ENCODE measurements at places on chromosomes 4 and X. TPM values are rescaled to one million over a fixed set of nuclear protein-coding genes. Genes with fewer than 3 reads are reported as not detected.

LPAR4 gene
- total RNA-seq, result not detected

DUSP21 gene
- not detected for total RNA-seq

INTS12 gene
- total RNA-seq, result 29.8 TPM

HPGDS gene
- not detected for total RNA-seq

PLXNB3 gene
- total RNA-seq, result 24.6 TPM

CWH43 gene
- total RNA-seq, result 0.50 TPM

MID1 gene
- 14.3 TPM for total RNA-seq

GNL3L gene
- 42.3 TPM for total RNA-seq

- DNase-seq, result no peak
Measured at GRCh38 chrX:47566841-47567240, 5.8 kb downstream of the ARAF start.

DNA sequence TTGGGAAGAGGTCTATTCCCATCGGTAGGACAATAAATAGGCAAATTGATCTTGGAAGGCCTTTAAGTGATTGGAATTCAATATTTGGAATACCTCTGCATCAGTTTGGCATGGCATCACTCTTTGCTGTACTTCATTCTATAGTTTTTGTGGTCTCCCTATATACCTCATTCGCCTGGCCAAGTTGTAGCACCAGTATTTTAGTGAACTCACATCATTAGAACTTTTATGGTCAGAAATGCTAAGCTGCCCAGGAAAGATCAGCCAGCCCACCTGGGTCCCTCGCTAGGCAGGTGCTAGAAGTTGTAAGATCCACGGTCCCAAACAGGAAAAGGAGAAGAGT lies 40.3 kb downstream of the ZCCHC13 start:
- DNase-seq, result no peak

DNA sequence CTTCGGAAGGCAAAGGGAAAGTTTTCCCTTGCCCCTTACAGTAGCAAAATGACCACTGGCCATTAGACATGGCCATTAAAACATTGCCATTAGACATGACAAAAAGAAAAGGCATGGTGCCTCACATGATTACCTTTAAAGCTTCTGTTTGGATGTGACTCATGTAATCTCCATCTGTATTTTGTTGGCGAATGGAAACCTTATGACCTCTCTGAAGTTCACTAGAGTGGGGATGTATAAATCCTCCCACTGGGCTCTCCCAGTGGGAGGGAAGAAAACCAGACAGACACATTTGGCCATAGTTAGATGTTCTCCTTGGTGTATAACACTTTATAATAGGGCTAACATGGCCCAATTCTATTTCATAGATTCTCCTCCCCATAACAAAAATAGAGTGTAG lies 152.6 kb downstream of the MAGEB17 start:
- DNase-seq, result no peak

GRCh38 chrX:46234775-46235174 lies 310.4 kb downstream of the ZNF674 start:
- no peak for DNase-seq

- no peak for DNase-seq
Measured at GRCh38 chr4:112289407-112290253, 3.9 kb upstream of the TIFA start.

DNA sequence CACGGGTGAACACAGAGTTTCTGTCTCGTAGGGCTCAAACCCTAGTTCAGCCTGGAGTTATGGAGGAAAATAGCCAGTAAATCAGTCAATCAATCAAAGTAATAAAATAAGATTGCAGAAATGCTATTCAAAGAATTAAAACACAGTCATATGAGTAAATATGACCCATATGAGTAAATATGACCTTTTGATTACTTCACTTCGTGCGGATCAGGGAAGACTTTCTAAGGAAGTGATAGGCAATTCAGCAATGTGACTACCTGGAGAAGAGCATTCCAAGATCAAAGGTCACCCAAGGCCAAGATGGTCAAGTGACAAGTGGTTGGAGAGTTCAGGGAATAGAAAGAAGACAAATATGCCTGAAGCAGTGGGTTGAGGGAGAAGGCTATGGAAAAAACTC lies 722.6 kb downstream of the ADGRL3 start:
- no peak for DNase-seq

GRCh38 chr4:153634738-153635353 lies 49.2 kb upstream of the TLR2 start:
- DNase-seq, result no peak

DNA sequence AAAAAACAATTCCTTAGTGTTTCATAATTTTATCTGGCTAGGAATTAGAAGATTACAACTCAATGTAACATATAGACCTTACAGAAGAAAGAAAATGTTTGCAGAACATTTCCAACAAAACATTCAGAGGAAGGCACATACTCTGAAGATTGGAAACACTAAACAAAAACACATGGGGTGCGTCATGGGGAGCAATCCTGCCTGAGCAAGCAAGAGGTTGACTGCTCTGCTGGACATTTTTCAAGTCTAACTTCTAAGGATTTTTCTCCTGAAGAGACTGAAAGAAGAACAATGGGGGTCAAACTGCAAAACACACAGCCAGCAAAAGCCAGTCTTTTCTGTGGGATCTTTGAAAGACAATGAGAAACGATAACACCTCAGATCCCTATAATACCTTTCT lies 182.8 kb downstream of the GUCY2F start:
- DNase-seq, result no peak

DNA sequence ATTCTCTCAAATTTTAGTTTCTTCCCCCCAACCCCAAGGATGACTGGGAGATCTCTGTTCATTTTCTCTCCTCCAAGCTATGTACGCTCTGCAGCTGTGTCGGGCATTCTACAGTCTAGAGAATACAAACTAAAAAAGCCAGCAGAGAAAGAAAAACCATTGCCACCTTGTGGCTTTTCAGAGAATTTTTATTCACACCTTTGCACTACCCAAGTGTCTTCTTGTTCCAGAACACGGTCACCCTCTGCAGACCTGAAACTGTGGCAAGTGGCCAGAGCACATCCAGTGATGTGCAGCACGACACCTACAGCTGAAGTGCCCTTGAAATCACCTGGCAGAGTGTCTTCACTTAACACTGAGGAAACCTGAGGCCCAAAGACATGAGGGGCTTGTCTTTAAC lies 68.6 kb downstream of the CHST7 start:
- DNase-seq, result peak; percentile 12

DNA sequence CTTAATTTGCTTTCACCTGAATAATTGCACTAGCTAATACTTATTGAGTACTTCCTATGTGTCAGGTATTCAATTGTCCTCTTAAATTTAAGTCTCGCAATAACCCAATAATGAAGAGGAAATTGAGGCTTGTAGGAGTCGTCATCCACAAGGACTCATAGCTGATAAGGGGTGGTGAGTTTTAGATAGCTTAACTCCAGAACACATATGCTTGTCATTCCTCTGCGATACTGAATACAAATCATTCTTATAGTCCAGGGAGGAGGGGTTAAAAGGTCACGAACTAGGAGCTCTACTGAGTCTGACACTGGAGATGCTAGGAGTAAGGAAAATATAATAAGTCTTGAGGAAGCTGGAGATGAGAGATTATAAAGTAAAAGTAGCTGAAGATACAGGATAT lies 1.4 kb upstream of the PACRGL start:
- no peak for DNase-seq

GRCh38 chr4:88573995-88574394 lies 18.3 kb upstream of the HERC3 start:
- no peak for DNase-seq

DNA sequence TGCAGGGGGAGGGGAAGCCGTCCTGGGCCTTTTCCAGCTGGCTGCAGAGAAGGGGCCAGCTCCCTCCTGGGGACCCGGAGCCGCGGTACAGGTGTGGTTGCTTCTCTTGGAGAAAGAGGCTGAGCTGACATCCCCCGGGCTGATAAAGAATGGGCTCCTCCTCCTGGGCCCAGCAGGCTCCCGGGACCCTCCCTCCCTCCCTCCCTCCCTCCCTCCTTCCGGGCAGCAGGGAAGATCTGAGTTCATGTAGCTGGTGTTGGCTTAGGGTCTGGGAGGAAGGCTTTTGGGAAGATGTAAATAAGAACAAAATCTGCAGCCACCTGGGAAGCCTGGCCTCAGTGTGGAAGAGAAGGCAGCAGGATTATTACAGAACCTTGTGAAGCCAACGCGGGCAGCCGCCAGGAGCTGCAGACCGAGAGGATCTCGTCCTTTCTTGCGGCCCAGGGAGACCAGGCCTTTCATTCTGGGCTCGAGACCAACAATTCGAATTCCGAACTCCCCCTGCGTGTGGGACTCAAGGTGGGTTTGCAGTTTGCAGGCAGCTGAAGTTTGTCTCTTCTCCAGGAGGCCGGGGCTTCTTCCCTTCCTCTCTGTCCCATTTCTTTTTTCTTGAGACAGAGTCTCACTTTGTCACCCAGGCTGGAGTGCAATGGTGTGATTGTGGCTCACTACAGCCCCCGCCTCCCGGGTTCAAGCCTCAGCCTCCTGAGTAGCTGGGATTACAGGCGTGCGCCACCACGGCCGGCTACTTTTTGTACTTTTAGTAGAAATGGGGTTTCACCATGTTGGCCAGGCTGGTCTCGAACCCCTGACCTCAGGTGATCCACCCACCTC lies at the start of gene PLCXD1:
Gene PLCXD1 (plus strand): TSS at position 216 of the 834 bp plus-strand sequence. CDS start 2,807 bp downstream, outside the sequence.
- no peak for DNase-seq

GRCh38 chr4:150960818-150961217 lies 54.3 kb downstream of the LRBA start:
- peak; percentile 41 for DNase-seq

Data from mammary epithelial cell (primary cell).